ENCODE measurements at places on chromosomes 16 and 17.

GRCh38 chr16:87267566-87267965 is 49.6 kb downstream of the C16orf95 start:
- DNase-seq, result no peak

- DNase-seq, result no peak
These were observed 14.8 kb upstream of the OSGIN1 start for GRCh38 chr16:83937922-83938885.

DNA sequence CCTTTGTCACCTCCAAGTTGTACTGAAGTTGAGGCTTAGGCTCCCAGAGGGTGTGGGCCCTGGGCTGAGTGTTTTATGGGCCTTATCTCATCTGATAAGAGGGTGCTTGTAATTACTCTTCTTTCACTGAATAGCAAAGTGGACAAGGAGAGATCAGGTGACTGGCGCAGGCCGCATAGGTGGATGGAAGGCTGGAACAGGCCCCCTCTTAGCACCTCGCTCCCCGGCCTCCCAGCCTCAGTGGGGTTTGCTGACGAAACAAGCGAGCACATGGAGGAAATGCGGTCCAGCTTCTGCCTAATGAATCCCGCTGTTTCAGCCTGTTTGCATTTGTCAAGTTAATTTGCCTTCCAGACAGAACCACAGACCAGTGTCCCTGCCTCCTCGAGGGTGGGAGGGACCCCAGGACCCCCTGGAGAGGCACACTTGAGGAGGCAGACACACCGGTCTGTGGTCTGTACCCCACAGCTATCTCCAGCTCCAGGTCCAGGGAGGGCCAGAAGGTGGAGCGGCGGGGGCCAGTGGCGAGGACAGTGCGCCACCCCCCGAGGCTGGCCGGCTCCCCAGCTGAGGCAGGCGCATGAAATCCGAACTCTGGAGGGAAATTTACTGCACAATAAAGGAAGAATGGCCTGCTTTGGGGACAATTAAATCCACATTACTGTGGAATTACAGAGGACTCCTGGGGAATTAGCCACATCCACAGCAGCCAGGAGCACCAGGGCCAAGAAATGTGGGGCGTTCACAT is 123.4 kb downstream of the NTN1 start:
- no peak for DNase-seq

- DNase-seq, result no peak
These were observed 54.7 kb upstream of the CDH11 start for GRCh38 chr16:65176603-65177002.

GRCh38 chr16:88602091-88602490 is 31.9 kb downstream of the ZC3H18 start:
- no peak for DNase-seq

DNA sequence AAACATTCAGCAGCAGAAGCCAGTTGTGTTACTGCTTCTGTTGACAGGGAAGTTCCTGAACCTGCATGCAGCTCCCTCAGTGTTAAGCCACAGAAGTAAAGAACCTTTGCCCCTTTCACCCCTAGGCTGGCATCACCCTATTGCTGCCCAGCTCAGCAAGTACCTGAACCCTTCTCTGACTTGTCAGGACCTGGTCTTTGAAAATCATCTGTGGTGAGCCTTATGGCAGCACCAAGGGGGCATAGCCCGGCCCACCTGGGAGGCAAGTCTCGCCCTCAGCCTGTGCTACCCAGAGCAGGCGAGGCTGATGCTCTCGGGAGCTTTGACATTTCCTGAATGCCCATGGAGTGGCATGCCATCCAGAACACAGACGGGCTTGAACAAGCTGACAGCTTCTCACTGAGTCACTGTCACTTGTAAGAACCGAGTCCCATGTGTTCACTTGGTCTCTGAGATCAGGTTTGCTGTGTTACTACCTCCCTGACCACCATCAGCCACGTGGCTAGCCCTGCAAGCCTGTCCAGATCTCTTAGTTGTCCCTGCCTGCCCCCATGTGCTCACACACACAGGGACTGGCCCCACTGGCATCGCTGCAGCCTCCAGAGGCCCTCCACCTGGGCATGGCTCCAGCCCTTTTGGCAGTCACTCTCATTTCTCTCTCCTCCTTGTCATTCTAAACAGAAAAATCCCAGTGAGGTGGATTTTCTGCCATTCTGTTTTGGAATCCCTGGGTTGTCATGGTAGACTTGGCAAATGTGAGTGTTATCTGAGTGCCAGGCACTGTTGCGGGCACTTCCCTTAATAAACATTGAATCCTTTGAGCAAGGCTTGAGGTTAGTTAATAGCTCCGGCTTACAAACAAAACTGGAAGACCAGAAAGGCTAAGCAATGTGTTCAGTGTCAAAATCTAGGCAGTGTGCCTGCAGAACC is 2.9 kb upstream of the CARMIL2 start:
- DNase-seq, result no peak

DNA sequence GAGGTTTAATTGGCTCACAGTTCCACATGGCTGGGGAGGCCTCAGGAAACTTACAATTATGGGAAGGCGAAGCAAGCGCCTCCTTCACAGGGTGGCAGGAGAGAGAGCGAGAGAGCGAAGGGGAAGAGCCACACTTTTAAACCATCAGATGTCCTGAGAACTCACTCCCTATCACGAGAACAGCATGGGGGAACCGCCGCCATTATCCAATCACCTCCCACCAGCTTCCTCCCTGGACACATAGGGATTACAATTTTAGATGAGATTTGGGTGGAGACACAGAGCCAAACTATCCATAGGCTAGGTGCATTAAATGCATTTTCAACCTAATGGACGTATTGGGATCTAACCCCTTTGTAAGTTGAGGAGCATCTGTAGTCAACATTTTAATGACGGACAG is 4.9 kb upstream of the ANKRD40 start:
- DNase-seq, result no peak

GRCh38 chr17:39525801-39526506 is 64.7 kb downstream of the CDK12 start:
- no peak for DNase-seq

- DNase-seq, result no peak
These were observed 218.7 kb upstream of the RBFOX1 start for GRCh38 chr16:7113949-7114348.

DNA sequence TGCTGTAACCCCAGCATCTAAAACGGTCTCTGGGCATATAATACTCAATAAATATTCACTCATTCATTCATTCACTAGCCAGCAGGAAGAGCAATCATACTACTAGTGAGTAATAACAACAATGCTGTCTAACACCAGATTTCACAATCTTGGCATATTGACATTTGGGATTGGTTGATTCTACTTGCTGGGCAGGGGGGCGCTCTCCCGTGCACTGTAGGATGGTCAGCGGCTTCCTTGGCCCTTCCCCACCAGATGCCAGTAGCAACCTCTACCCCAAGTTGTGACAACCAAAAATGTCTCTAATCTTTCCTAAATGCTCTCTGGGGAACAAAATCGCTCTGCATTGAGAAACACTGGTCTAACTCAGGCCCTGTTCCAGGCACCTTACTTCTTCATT is 20.7 kb downstream of the WFDC1 start:
- no peak for DNase-seq

GRCh38 chr16:85125570-85126393 is 13.5 kb upstream of the CIBAR2 start:
- DNase-seq, result no peak

GRCh38 chr17:27473748-27474609 is 17.7 kb downstream of the KSR1 start:
- peak; percentile 87 for DNase-seq

GRCh38 chr16:84527532-84528269 is 23.2 kb upstream of the MEAK7 start:
- no peak for DNase-seq

GRCh38 chr17:74016461-74016860 is 187.0 kb upstream of the RPL38 start:
- no peak for DNase-seq

Data from stimulated activated CD4-positive, alpha-beta T cell treated with anti-CD3 and anti-CD28 coated beads, Interleukin-4, amount 100 ng/mL, for 24 hours (primary cell).